ENCODE measurements at places on chromosomes 16 and 17.

GRCh38 chr16:55479430-55480140, 587 bp downstream of the MMP2 start:
- ATAC-seq, result peak; percentile 74

DNA sequence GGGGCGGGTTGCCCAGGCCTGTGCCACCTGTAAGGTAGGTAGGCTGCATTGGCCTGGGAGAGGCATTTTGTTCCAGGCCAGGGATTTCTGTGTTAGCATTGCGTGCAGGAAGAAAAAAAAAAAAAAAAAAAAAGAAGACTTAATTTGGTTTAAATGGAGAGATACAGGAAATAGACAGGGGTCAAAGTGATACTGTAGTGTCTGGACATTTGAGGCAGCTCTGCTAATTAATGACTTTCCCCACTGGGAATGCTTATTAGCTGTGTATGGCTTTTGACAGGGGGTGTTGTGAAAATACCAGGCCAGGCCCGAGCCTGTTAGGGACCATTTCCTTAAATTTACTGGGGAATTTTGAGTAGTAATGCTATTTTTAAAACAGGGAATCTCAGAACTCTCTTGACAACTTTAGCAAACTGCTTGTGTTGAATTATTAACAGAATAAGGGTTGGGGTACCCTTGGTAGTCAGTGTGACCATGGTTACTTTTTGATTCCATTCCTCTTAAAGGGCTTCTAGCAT, 1.0 kb downstream of the MAP2K4 start:
- ATAC-seq, result no peak

DNA sequence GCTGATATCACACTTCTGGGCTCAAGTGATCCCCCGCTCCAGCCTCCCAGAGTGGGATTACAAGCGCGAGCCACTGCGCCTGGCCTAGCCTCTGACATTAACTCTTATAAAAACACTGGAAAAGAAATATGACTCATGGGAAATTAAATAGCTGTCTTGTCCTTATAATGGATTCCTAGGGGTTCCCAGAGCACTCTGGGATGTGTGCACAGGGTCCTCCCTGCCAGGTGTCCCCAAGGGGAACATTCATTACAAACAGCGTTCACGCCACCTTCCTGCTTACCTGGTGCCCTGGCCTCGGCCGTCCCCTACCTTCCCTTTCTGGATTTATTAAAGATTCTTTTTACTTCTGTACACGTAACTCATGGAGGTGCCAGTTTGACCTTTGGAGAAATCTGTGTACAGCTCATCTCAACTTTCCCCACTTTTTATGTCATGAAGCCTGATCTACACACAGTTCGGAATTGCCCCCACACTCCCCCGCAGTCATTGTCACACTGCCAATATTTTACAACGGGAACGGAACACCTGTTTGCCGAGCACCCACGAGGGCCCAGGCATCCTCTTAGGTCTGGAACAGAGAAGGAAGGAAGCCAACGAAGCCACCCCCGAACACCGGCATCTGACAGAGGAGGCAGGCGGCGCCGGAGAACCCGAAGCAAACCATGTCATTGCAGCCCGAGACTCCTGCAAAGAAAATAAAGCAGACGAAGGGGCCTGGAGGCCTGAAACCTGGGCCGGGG, 39.7 kb upstream of the MEAK7 start:
- ATAC-seq, result peak; percentile 2

GRCh38 chr16:85710732-85711131, 22.0 kb upstream of the GINS2 start:
- no peak for ATAC-seq

DNA sequence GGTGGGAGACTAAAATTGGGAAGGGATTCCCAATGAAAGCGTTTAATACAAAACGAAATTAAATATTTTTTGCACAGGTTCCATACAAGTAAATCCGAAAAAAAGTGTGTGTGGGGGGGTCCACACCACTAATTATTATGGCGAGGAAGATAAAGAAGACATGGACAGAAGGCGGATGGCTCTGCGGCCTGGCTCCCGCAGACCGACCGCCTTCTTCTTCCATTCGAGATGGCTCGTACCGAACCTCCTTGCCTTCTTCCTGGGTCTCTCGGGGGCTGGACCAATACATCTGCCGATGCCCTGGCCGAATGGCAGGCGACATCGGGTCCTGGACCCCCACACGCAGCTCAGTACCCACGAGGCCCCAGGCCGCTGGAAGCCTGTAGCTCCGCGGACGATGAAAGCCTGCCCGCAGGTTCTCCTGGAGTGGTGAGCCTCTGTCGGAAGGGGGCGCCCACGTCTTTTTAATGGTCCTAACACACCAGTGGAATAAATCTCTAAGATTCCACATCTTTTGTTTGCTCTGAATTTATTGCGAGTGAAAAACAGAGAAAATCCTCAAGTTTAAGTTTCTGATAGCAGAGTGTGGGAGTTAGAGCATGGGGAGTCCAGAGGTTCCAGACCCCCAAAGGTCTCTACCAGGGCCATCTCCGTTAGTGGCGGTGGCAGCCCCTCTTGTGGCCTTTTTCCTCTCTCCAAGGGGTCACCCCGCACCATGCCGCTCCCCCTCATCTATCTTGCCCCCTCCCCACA, 1.4 kb downstream of the PRAC2 start:
- ATAC-seq, result peak; percentile 89

- ATAC-seq, result no peak
These were observed 17.6 kb downstream of the ABCC1 start for GRCh38 chr16:15966836-15967546.

GRCh38 chr16:52573365-52574299, 26.7 kb upstream of the TOX3 start:
- ATAC-seq, result no peak

DNA sequence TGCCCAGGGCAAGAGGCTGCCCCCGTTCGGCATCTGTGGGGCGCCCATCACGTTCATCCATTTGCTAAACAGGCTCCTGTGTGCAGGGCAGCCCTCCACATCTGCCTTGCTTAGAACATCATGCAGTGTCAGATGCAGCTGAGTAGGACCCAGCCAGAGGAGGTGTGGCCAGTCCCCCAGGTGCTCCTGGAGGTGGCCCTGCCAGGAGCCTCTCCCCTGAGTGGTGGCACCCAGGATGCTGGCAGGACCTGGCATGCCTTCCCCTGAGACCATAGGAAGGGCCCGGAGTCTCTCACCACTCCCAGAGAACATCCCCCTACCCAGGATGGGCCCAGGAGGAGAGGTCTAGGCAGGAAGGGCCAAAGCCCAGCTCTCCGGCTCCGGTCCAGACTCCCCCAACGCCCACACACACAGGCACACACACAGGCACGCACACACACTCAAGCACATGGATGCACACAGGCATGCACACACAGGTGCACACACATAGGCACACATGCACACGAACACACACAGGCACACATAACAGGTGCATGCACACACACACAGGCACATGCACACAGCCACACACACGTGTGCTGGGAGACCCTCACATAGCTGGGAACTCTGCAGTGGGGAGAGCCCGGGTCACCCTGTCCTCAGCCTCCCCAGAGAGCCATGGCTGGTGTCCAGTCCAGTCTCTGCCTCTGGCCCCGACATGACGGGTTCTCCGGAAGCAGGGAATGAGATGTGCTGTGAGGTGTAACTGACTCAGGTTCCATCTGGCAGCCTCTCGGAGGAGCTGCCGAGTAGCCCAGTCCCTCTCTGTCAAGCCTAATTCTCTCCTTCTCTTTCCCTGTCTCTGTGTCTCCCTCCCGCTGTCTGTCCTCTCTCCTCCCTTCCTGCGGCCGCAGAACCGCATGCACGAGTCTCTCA, 74.6 kb downstream of the AMFR start:
- ATAC-seq, result no peak

GRCh38 chr17:43456661-43457361, 27.0 kb upstream of the DHX8 start:
- ATAC-seq, result peak; percentile 98

DNA sequence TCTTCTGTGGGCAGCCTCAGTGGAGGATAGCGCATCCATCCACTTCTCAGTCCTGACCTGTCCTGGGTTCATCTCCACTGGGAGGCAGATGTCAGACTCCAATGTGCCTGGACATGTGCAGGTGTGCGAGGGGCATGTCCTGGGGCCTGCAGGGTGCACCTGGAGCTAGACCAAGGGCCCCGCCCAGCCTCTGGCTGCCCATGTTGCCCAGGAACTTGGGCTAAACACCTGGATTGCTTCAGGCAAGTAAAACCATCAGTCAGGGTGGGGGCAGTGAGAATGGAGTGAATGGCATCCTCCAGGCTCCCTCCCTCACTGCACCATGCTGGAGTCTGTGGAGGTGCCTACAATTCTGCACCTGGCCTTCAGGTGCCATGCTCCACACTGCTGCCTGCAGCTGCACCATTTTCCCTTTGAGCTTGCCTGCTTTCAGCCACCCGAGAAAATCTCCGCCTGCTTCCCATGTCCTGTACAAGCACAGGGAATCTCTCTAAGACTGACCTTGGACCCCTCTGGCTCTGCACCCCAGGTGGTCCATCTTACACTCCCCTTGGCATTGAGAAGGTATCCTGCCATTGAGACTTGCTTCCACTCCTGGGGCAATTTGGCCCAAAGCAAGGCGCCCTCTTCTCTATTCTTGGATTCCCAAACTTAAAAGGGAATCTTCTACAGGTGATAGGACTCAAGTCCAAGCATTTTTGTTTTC, 2.1 kb upstream of the MFSD6L start:
- no peak for ATAC-seq

GRCh38 chr17:82200135-82200534, 12.5 kb downstream of the CCDC57 start:
- no peak for ATAC-seq

DNA sequence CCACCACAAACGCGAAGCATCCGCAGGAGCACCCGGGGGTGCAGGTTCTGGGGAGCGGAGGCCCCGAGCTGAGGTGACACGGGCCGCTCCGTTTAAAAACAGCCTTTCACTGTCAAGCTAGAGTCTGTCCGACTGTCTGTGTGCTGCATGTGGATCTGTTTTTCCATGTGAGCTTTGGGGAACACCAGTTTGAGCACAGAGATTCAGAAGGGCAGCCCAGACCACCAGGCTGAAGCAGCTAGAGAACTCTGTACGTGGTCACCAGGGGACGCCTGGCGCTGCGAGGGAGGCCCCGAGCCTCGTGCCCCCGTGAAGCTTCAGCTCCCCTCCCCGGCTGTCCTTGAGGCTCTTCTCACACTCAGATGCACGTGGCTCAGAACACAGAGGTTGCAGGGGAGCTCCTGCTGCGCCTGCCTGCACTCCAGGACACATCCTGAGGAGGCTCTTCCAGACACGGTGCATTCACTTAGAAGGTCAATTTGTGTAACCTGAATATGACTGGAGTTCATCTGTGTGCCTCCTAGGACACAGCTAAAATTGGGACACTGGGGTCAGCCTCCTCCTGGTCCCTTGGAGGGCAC, 15.7 kb upstream of the FOXK2 start:
- ATAC-seq, result no peak

GRCh38 chr17:73088561-73088960, 3.9 kb downstream of the SLC39A11 start:
- no peak for ATAC-seq

DNA sequence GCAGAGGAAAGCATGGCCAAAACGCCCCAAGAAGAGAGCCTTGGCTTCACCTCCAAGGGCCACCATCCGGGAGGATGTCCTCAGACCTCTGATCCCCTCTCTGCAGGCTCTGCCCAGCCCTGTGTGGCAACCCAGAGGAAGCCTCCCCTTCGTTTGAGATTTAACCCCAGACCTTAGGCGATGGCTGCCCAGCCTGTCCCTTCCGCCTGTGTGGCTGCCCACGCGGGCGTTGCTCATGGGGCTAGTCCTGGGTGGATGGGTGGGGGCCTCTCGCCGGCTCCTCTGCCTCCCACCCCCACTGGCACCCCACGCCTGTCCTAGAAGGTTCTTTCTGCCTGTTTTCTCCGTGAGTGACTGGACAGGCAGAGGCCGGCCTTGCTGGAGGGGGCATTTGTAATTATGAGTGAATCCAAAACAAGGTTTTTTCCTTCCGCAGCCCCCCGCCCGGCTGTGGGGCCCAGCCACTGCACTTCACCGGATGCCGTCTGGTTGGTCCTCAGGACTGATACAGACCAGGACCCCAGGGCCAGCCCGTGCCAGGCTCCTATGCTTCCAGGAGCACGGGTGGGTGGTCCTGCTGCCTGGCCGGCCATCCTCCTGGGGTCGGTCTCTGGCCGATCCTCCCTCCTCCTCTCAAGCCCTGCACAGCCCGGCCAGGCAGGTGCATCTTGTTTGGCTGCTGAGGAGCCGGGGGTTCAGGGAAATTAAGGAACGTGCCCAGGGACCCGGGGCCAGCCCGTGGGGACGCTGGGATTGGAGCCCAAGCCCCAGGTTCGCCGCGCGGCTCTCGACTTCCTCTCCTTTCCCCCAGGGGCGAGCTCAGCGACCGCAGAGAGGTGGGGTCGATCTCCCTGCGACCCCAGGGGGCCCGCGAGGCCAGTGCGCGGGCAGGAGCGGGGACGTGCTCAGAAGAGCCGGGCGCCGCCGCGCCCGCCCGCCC, at the start of gene TMEM235:
TMEM235 (plus strand) TSS at position 636 of the 940 bp plus-strand sequence. CDS start 393 bp downstream, outside the sequence.
- ATAC-seq, result peak; percentile 7

DNA sequence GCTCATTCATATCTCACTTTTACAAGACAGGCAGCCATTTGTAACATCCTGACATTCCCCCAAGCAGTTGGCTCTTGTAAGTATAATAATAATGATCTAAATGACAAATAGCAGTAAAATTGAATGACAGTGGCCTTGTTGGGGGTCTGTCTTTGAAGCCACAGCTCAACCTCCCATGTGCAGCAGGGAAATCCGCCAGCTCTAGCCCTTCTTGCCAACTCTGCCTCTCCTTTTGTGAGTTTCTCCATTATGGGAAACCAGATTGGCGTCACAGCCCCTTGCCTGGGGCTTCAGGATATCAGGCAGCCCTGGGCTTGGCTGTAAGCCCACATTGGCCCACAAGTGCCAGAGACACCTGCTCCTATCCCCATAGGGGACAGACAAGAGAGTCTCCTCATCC, 70.4 kb upstream of the CACNG5 start:
- ATAC-seq, result no peak

DNA sequence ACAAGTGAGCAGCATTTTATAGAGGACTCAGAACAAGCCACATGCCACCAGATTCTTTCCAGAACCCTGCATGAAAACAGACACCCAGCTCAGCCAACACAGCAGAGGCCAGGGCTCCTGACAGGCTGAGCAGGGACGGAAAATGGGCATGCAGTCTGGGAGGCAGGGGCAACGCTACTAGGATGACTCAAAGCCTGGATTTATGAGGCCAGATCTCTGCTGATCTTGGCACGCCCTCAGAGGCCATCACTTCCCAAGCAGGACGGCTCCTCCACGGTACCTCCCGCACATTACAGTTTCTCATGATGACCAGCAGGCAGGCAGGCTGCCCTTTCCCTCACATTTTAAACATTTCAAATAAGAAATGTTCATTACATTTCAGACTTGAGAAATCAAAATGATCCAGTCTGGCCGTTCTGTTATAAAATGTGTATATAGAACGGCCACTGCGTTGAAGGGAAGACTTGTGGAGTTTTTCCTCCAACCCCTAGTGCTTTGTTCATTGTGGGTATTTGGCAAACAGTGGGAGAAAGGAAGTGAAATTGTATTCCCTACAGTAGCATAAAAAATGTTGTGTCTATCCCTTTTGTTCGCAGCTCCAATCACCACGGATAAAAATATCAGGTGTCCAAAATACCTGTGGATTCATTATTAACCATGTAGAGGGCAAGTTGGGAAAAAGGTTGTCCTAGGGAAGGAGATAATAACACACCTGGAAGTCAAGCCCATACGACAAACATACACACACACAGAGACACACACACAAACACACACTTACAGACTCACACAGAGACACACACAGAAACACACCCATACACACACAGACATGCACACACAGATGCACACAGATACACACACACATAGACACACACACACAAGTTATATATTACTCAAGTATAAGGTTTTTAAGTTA, 64.8 kb upstream of the ADAMTS18 start:
- ATAC-seq, result peak; percentile 78

GRCh38 chr16:11907160-11907970, 8.4 kb downstream of the GSPT1 start:
- no peak for ATAC-seq

- ATAC-seq, result no peak
These were observed 21.0 kb upstream of the HERPUD1 start for GRCh38 chr16:56910654-56911539.
